Fibroblast of the aortic adventitia (primary cell): ENCODE measurements at places on chromosomes 1 and 21. TPM values are rescaled to one million over a fixed set of nuclear protein-coding genes. Genes with fewer than 3 reads are reported as not detected.

- peak; percentile 5 for DNase-seq
Observed at GRCh38 chr1:238457610-238458009, 566.9 kb upstream of the ZP4 start.

GRCh38 chr1:91569411-91570119 is 68.9 kb downstream of the CDC7 start:
- DNase-seq: peak; percentile 98

DNA sequence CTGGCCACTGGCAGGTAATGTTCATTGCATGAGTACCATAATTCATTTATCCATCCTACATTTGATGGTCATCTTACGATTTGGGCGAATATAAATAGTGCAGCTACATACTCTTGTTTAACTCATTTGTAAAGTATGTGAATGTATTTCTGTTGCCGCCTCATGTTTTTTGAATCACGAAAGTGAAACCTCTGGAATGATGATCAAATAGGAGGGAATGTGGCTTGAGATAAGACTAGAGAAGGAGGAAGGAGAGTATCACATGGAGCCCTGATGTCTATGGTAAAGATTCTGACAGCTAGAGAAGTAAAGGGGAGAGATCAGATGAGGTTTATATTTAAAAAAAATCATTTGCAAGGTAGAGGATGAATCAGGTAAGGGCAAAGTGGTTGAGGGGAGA is 8.0 kb downstream of the MRPS14 start:
- peak; percentile 82 for DNase-seq

- DNase-seq: no peak
Observed at GRCh38 chr1:2610036-2610959, 22.5 kb downstream of the MMEL1 start.

GRCh38 chr1:205294934-205295333 is 26.6 kb downstream of the NUAK2 start:
- DNase-seq: no peak

GRCh38 chr21:40316104-40316503 is 448.9 kb downstream of the PCP4 start:
- DNase-seq: no peak

DNA sequence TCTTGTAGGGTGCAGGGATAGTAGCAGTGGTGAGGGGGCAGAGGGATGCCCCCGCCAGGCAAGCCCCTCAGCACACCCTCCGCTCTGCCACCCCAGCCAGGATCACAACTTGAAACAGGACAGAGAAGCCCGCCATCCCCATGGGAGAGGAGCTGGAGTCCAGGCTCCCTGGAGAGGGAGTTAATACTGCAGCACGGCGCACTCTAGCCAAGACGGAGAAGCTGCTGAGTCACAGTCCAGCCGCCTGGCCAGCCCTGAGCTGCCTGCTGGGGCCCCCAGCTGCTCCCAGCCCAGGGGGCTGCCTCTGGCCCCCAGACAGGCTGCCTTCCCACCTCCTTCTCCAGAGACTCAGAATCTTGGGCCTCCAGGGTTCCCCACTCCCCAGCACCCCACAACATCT is 87.2 kb downstream of the SYT2 start:
- DNase-seq: peak; percentile 48

DNA sequence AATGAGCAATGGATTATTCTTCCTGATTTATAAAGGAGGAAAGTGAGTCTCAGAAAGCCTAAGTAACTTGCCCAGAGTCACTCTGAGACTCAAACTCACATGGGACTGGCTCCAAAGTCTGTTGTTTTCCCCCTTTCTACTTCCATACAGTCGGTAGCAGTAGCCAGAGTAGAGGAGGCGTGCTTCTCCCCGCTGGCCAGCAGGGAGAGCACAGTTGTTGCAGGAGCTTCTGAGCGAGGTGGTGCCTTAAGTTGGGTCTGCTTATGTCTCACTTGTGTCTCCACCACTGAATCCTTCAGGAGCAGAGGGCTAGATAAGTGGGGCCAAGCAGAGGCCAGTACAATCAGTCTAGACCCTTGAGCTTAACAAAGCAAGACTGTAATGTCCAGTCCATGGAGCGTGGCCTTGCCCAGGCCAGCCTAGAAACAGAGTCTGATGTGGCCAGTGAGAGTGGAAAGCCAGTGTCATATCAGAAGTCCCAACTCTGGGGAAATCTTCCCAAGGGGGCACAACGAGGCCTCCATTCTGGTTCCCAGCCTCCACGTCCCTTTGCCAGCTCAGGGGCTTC is 181.9 kb downstream of the ZSCAN20 start:
- peak; percentile 56 for DNase-seq

DNA sequence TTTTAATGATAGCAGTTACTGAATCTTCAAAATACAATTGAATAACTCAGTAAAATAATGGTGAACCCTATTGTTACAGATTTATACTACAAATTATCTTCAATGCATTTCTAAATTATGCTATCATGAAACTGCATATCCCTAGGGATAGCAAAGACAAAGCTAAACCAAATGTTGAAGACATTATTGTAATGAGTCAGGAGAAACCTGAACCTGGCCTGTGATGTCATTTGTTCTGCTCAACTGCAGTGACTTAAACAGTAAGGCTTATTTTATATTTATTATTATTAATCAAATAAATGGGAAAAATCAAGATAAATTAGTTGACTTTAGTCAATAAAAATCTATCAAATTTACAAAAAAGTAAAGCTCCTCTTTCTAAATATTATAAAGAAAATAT is 100.3 kb downstream of the UCHL5 start:
- DNase-seq: peak; percentile 86

- no peak for DNase-seq
Observed at GRCh38 chr1:15618077-15618654, 908 bp downstream of the DDI2 start.

Gene ESRRG
- 0.18 TPM in 1 of 2 replicates, not detected in the other for total RNA-seq

Gene HRNR
- not detected in 2 replicates for total RNA-seq

DNA sequence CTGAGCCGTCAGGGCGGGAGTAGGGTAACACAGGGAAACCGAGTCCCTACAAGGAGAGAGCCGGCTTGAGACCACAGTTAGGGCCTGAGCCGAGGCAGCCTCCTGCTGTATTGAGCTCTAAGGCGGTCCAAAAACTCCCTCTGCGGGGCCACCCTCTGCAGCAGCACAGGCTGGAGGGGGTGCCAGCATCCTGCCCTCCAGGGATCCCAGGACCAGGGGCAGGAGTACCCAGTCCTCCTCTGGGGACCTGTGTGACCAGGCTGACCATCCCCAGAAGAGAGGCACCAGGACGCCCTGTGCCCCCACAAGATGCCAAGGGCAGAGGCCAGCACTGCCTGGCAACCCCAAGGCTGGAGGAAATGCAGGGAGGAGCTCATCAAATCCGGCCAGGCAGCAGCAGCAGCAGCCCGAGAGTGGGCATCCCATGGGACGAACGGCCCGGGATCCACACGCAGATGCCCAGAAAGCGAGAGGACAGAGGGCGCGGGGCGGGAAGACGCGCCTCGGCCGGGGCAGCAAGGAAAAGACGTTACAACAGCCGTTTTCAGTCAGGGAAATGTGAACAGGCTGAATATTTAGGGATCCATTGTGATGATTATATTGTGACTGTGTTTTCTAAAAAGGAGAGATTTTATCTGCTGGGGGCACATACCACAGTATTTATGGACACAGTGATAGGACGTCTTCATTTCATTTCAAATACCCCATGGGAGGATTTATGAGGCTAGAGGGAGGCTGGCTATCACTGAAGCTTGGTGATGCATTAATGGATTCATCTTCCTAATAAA is 57.1 kb upstream of the COL18A1 start:
- DNase-seq: no peak

Gene RAB42
- total RNA-seq: 1.6 and 3.4 TPM in 2 replicates

Gene CCT8
- total RNA-seq: 172 and 232 TPM in 2 replicates
